Spleen (tissue), 13 donors: ENCODE measurements at places on chromosomes 2 and 18. TPM values are rescaled to one million over a fixed set of nuclear protein-coding genes. Genes with fewer than 3 reads are reported as not detected.

The TXNL4A gene
- total RNA-seq, result 29.0 TPM

The ZBTB7C gene
- total RNA-seq, result 20.1 TPM

GRCh38 chr18:79413426-79413825, 17.7 kb downstream of the NFATC1 start:
- DNase-seq, result peak; percentile 67

- DNase-seq, result no peak
Observed at GRCh38 chr18:6257950-6258349, 156.8 kb downstream of the L3MBTL4 start.

GRCh38 chr2:4110273-4110672, 406.9 kb downstream of the DCDC2C start:
- no peak for DNase-seq
